ENCODE measurements at places on chromosomes 2 and 18.
A peak's percentile ranks its signal among the peaks of the same experiment; 100 is the strongest.

DNA sequence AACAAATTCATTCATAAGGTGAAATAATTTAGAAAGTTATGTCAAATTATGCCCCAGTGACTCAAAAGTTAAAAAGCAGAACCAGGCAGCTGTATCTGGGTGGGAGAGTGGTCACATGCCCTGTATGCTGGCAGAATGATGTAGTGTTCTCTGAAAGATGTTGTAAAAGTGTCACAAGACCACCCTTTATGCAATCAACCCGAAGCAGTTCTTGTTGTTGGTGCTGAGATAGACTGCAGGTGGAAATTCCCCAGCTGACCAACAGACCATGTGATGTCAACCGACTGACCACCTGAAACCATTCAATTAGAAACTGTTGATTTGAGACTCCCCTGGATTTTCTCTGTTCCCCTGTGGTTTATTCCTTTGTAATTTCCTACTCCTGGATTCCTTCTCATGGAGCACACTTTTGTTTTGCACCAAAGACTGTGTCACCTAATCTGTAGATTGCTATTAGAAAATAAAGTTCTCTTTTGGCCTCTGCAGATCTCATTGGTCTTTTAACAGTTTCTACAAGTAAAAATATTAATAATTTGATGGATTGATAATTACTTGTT lies 1341.3 kb upstream of the LRRTM1 start:
- DNase-seq: no peak

GRCh38 chr18:12057419-12058039 lies 36.1 kb upstream of the ANKRD62 start:
- no peak for DNase-seq

DNA sequence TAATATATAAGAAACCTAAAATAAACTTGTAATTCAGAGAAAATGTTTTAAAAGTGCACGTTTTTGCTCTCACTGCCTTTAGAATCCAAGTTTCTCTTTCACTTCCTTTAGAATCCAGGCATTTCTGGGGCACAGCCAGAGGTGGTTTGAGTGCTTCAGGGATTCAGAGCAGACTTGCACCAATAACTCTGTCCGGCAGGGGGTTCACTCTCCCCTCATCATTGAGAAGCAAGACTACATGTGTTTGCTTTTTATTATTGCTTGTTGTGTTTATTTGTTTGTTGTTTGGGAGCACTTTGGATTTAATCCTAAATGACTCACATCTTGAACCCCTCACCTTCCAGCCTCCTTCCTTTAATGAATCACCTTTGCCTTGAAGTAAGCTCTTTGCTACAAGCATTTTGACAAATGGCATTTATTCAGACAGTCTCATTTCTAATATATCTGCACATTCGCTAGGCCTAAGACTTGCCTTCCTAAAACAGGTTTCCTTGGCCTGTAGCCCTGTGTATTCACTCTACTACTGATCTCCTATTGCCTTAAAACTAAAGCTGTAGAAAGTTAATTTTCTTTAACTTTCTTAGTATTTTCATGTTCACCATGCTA lies 233.5 kb upstream of the ATP5MC3 start:
- DNase-seq: no peak

- no peak for DNase-seq
Observed at GRCh38 chr18:25533218-25533617, 181.3 kb upstream of the ZNF521 start.

DNA sequence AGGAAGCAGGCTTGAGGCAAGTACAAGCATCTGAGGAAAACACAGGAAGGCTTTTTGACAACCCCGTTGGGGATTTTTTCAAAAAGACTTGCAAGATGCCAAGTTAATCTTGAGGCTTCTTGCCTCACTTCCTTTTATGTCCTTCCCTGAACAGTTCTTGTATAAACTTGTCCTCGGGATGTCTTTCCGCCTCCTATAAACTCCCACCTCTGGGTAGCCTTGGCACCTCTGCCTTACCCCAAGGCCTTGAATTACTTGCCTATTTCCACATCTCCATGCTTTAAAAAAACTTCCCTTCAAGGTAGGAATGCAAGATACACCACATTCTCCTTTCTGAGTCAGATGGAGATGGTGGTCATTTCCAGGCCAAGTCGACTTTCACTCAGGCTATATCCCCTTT lies 106.4 kb upstream of the RBBP8 start:
- no peak for DNase-seq

DNA sequence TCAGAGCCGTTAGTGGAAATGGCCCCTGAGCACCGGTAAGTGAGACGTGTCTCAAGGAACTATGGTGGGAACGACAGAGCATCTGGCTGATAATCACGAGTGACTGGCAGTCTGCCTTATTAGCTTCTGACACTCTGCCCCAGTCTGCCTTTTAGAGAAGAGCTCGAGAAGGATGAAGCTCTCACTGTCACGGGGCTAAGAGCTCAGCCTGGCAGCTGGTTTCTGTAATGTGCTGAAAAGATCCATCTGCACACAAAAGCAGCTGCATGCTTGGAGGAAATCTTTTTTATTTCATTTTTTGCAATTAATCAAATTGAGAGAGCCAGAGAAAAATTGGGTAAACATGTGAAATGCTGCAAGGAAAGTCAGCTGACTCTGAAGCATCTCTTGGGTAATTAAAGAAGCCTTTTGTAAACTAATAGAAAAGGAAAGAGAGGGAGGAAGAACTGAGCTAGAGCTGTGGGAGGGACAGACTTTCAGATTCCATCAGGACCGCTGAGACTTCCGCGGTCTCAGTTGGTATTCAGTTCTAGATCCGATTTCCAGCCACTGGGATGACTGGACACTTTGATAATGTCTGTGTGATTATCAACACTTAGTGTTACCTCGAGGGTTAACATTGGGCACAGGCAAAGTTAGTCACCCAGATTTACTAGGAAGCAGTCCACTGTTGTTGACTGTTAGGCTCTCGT lies 24.4 kb downstream of the MBP start:
- peak; percentile 37 for DNase-seq
